Peyer's patch (tissue), 4 donors: ENCODE measurements at places on chromosomes 3 and 15. TPM values are rescaled to one million over a fixed set of nuclear protein-coding genes. Genes with fewer than 3 reads are reported as not detected.
A peak's percentile ranks its signal among the peaks of the same experiment; 100 is the strongest.

Gene LRRC2
- total RNA-seq = 23.9 TPM

Gene GPR171
- total RNA-seq = 5.0 TPM

- H3K4me3 ChIP-seq = no peak overlapping the region
- no peaks in the 10 kb centered on the region for H3K27me3 ChIP-seq
- H3K36me3 ChIP-seq = no peaks in the 10 kb centered on the region
- no peak for DNase-seq
- H3K27ac ChIP-seq = no peak overlapping the region
Measured at GRCh38 chr3:187261541-187261969, 30.0 kb downstream of the MASP1 start.

Gene BSN
- 0.76 TPM for total RNA-seq

Gene SERPINI1
- total RNA-seq = 0.54 TPM

Gene CPA3
- total RNA-seq = 5.8 TPM

Gene CFAP20DC
- not detected for total RNA-seq

DNA sequence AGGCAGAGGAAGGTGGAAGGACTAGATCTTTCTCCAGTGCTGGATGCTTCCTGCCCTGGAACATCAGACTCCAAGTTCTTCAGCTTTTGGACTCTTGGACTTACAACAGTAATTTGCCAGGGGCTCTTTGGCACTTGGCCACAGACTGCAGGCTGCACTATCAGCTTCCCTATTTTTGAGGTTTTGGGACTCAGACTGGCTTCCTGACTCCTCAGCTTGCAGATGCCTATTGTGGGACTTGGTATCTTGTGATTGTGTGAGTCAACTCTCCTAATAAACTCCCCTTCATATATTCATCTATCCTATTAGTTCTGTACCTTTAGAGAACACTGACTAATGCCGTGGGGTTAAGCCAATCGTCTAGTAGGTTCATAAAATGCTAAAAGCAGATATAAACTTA is 8.8 kb upstream of the B3GNT5 start:
- DNase-seq = peak; percentile 80
- no peaks in the 10 kb centered on the region for H3K27me3 ChIP-seq
- H3K4me1 ChIP-seq = no peaks in the 10 kb centered on the region
- no peak overlapping the region for H3K27ac ChIP-seq
- H3K4me3 ChIP-seq = no peak overlapping the region
- no peaks in the 10 kb centered on the region for H3K36me3 ChIP-seq

Gene RLBP1
- total RNA-seq = not detected

DNA sequence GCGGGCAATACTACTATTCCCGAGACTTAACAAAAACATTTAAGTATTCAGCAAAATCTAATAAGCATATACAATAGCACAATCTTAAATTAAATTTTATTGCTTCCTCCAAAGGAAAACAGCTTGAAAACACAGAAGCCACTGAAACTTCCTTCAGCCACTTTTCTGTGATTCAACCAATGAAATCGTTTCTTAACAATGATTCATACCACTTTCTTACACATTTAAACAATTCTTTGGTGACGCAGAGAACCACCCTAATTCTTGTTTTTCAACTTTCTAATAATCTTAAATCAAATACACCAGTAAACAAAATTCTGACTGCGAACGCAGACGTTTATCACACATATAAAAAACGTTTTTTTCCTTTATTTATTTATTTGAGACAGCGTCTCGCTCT is 4.1 kb downstream of the TJP1 start:
- no peak overlapping the region for H3K4me3 ChIP-seq
- H3K27me3 ChIP-seq = no peaks in the 10 kb centered on the region
- H3K27ac ChIP-seq = no peak overlapping the region
- H3K36me3 ChIP-seq = no peaks in the 10 kb centered on the region
- DNase-seq = no peak
- no peaks in the 10 kb centered on the region for H3K4me1 ChIP-seq

Gene CCDC12
- total RNA-seq = 62.3 TPM

DNA sequence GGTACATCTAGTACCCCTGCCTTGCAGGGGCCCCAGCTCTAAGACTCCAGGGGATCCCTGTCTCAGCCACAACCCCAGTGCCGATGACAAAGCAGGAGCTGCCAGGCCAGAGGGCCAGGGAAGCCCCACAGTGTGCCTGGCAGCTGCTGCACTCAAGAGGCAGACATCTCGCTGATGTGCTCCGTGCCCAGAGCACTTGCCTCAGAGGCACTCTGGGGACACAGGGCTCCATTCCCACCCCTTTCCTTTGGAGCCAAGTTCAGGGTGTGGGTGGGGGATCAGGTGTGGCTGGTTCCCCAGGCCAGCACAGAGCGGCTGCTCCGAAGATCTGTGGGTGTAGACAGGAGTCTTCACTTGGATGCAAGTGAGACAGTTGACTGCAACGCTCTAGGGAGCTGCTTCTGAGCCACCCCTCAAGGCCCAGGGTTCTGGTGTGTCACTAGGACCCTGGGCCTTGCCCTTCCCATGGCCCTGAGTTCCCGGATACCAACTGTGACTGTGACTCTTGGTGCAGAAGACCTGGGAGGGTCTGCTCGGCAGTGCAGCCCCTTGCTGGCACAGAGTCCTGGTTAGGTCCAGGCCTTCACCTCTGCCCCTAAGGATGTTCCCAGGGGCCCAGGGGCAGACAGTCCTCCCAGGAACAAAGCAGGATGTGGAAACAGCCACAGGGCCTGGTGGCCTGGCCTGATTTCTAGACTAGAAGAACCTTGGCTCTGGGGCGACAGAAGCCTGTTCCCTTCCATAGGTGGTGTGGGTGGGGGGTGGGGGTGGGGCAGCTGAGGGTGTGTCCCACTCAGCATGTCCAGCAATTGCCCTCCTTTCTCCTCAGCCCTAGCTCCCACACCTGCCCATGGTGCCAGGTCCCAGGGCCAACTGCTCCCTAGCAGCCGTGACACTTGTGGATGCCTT is 2.5 kb downstream of the NT5DC2 start:
- peak; percentile 46 for DNase-seq
- no peak overlapping the region for H3K4me3 ChIP-seq
- no peaks in the 10 kb centered on the region for H3K27me3 ChIP-seq
- no peaks in the 10 kb centered on the region for H3K36me3 ChIP-seq

Gene SLC27A2
- total RNA-seq = 47.1 TPM

- H3K27me3 ChIP-seq = no peaks in the 10 kb centered on the region
- H3K4me3 ChIP-seq = no peak overlapping the region
- no peaks in the 10 kb centered on the region for H3K4me1 ChIP-seq
- H3K27ac ChIP-seq = no peak overlapping the region
- H3K36me3 ChIP-seq = no peaks in the 10 kb centered on the region
- no peak for DNase-seq
Measured at GRCh38 chr3:81789691-81790090, 28.2 kb upstream of the GBE1 start.

- no peaks in the 10 kb centered on the region for H3K27me3 ChIP-seq
- H3K4me1 ChIP-seq = no peaks in the 10 kb centered on the region
- no peak for DNase-seq
- H3K27ac ChIP-seq = no peak overlapping the region
- no peak overlapping the region for H3K4me3 ChIP-seq
Measured at GRCh38 chr3:172466553-172467130, 18.4 kb upstream of the GHSR start.

DNA sequence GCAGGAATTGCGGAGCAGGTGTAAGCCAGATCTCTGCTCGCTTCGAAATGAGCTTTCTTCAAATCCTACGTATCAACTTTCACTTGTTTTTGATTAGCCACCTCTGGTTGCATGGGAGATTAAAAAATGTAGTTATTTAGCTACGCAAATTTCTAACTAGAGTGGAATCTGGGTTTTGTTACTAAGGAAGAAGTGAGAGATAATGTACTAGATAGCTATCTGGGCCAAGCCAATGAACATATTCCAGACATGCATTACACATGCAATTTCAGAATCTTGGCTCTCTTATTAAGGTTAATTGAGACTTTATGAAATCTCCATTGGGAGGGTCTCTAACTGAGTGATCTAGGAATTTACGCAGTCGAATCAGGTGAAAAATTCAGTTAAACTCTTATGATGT is 765.7 kb downstream of the DIPK2A start:
- H3K27me3 ChIP-seq = no peaks in the 10 kb centered on the region
- no peak overlapping the region for H3K27ac ChIP-seq
- no peak overlapping the region for H3K4me3 ChIP-seq

DNA sequence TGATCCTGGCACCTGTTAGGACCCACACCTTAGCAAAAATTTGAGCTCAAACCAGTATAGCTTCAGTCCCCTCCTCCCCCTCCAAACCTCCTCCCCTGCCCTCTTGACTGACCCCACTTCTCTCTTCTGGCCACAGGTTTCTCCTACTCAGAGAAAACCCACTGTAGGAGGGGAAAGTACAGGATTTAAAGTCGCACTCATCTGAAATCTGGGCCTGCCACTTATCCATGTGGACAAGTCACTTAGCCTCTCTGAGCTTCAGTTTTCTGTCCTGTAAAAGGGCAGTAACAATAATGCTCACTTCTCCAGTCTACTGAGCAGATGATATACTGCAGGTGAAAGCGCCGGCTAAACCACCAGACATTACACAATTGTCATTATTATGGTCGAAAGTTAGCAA is 142.7 kb downstream of the MEGF11 start:
- no peaks in the 10 kb centered on the region for H3K27me3 ChIP-seq
- no peaks in the 10 kb centered on the region for H3K36me3 ChIP-seq
- H3K27ac ChIP-seq = no peak overlapping the region
- DNase-seq = no peak

Gene BFSP2
- not detected for total RNA-seq

DNA sequence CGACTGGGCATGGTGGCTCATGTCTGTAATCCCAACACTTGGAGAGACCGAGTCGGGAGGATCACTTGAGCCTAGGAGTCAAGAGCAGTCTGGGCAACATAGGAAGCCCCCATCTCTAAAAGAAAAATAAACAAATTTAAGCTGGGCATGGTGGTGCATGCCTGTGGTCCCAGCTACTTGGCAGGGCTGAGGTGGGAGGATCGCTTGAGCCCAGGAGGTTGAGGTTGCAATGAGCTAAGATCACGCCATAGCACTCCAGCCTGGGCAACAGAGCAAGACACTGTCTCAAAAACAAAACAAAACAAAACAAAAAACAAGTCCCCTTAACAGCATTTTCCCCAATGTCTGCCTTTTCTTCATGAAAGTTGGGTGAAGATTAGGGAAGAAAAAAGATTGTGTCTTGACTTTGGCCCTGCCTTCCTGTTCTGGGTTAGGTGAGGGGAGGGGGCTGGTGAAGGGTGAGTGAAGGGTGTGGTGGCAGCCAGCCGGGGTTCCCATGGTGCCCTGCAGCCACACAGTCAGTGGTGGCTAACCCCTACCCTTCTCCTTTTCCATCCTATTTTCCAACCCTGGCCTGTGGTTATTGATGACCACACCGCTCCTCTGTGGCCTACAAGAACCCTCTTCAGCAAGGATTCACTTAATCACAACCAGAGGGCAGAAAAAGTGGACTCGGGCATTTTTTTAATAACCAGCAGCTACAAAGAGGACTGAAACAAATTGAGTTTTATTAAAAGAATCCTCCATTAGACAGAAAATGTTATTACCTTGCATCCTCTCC is 28.4 kb upstream of the SMAD3 start:
- H3K4me1 ChIP-seq = peaks cover 17% of the 10 kb centered on the region
- H3K4me3 ChIP-seq = no peak overlapping the region
- DNase-seq = no peak

GRCh38 chr15:75561888-75562287 is 17.2 kb downstream of the PTPN9 start:
- H3K27me3 ChIP-seq = no peaks in the 10 kb centered on the region
- H3K36me3 ChIP-seq = no peaks in the 10 kb centered on the region
- H3K27ac ChIP-seq = no peak overlapping the region
- H3K4me1 ChIP-seq = no peaks in the 10 kb centered on the region

Gene IQCH
- total RNA-seq = 1.2 TPM

DNA sequence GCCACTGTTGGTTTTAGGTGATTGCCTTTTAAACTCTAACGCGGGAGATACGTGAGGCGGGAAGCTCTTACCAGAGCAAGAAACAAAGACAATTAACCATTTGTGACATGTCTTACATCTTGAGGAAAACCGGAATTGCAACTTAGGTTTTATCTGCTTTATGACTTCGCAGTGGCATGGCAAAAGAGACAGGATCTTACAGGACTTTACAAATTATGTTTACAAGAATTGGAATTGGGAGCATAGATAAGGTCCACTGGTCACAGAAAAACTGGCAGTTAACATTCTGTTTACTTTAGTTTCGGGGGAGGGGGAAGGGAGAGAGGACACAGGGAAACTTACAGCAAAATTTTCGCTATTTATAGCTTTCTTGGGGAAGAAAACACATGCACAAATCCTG is 1119.6 kb downstream of the ZPLD1 start:
- H3K4me1 ChIP-seq = no peaks in the 10 kb centered on the region
- no peak overlapping the region for H3K4me3 ChIP-seq
- H3K27me3 ChIP-seq = no peaks in the 10 kb centered on the region
- no peaks in the 10 kb centered on the region for H3K36me3 ChIP-seq
- H3K27ac ChIP-seq = no peak overlapping the region

DNA sequence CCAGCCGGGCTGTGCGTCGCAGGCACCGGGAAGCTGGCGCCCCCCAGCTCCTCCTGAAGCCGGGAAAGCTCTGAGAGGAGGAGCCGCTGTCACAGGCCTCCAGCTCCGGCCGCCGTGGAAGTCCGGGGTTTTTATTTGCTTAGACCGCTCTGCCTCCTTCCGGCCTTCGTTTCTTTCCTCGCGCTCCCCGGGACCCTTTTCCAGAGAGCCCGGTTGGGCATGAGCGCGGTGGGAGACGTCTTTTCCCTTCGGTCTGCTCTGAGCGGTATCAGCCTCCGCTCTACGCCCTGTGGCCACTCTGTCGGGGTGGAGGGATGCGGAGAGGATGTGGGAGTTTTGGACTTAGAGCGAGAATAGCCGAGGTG is 559 bp downstream of the SENP5 start:
- DNase-seq = peak; percentile 47
- H3K27me3 ChIP-seq = no peaks in the 10 kb centered on the region
- H3K4me1 ChIP-seq = peaks cover 24% of the 10 kb centered on the region
- H3K27ac ChIP-seq = peak overlapping the region; percentile 90
- peak overlapping the region; percentile 71 for H3K4me3 ChIP-seq

GRCh38 chr3:127691489-127691888 is 18.7 kb downstream of the ABTB1 start:
- H3K27me3 ChIP-seq = no peaks in the 10 kb centered on the region
- H3K36me3 ChIP-seq = no peaks in the 10 kb centered on the region
- H3K4me3 ChIP-seq = no peak overlapping the region
- no peaks in the 10 kb centered on the region for H3K4me1 ChIP-seq
- no peak overlapping the region for H3K27ac ChIP-seq

DNA sequence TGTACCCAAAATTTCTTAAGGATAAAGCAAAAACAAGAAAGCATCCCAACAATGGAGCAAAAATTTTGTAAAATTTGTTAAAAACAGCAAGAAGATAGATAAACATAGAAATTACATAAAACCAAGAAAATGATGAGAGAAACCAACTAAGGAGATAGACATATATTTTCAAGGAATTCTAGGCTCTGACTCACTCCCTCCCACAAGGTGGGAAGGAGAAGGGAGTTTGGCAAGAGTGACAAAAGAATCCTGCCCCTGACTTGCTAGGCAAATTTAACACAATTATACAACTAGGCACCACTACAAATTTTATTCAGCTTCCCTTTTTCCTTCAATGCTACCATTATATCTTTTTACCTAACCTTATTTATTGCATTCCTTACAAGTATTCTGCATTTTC is 70.9 kb downstream of the MYO9A start:
- no peaks in the 10 kb centered on the region for H3K36me3 ChIP-seq
- H3K27me3 ChIP-seq = no peaks in the 10 kb centered on the region
- H3K4me3 ChIP-seq = no peak overlapping the region
- no peak overlapping the region for H3K27ac ChIP-seq
- H3K4me1 ChIP-seq = no peaks in the 10 kb centered on the region

Gene CHRNA5
- total RNA-seq = 0.53 TPM

GRCh38 chr3:149247929-149248691 is 26.5 kb upstream of the CP start:
- H3K4me1 ChIP-seq = no peaks in the 10 kb centered on the region
- DNase-seq = no peak
- no peaks in the 10 kb centered on the region for H3K36me3 ChIP-seq
- no peaks in the 10 kb centered on the region for H3K27me3 ChIP-seq
